ENCODE measurements at places on chromosomes 6 and 20.
A peak's percentile ranks its signal among the peaks of the same experiment; 100 is the strongest.

GRCh38 chr6:74334722-74335121 lies 638.7 kb downstream of the CD109 start:
- DNase-seq: no peak

GRCh38 chr6:34595332-34596184 lies 39.4 kb upstream of the SPDEF start:
- DNase-seq: no peak

- no peak for DNase-seq
Measured at GRCh38 chr20:5862703-5863039, 87.7 kb downstream of the TRMT6 start.

- no peak for DNase-seq
Measured at GRCh38 chr20:17749978-17750721, 50.4 kb downstream of the BANF2 start.

DNA sequence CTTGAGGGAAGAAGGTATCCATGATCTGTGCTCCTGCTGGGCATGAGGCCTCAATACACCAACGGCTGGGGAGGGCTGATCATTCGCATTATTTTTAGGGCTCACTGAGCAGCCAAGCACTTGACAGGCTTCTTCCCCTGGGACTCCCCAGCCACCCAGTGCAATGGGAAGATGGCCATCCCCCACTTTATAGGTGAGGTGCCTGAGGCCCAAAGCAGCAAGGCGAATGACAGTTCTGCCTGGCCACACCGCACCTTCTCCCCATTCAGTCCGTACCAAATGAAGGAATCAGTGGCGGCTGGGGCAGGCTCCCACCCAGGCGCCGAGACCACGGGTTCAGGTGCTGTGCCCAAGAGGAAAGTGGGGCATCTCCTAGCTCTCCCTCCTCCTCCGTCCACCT lies 4.4 kb upstream of the FAM209A start:
- no peak for DNase-seq

GRCh38 chr20:2922957-2923356 lies 49.7 kb downstream of the PTPRA start:
- DNase-seq: no peak

DNA sequence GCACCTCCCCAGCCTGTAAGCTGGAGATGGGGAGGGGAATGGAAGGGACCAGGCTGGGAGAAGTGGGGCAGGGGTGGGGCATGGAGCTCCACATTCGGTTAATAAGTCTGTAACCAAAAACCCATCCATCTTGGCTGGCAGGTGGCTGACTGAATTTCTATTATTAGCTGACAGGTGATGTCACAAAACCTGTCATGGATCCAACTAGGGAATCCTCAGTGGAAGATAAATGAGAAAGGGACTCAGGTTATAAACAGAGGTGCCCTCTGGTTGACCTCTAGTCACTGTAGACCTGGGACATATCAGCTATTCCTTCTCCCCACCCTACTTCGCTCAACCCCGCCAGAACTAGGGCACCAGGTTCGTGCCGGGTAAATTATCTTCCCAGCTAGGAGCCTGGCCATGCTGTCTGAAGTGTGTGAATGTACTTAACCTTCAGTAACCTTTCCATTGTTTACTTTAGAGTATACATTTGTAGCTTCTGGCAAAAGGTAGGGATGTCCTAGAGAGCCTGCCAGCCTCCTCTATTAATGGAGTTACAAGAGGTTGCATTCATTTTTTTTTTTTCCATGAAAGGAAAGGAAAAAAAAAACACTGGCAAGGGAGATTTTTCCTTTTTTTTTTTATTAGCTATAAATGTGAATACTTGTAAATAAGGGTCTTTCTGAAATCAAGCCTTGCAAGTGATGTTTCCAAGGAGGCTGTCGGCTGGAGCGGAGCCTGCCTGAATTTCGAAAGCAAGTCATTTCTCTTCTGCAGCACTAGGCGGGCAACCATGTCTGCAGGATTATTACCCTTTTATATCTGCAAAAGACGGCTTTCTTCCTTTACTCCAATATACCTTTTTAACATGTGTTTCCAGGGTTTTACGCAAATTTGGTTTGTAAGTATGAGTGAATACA lies 135.9 kb downstream of the TMEM242 start:
- DNase-seq: peak; percentile 98

- no peak for DNase-seq
Measured at GRCh38 chr6:105641504-105641903, 238.6 kb upstream of the PREP start.

- peak; percentile 17 for DNase-seq
Measured at GRCh38 chr6:168390749-168391420, 50.1 kb upstream of the SMOC2 start.

DNA sequence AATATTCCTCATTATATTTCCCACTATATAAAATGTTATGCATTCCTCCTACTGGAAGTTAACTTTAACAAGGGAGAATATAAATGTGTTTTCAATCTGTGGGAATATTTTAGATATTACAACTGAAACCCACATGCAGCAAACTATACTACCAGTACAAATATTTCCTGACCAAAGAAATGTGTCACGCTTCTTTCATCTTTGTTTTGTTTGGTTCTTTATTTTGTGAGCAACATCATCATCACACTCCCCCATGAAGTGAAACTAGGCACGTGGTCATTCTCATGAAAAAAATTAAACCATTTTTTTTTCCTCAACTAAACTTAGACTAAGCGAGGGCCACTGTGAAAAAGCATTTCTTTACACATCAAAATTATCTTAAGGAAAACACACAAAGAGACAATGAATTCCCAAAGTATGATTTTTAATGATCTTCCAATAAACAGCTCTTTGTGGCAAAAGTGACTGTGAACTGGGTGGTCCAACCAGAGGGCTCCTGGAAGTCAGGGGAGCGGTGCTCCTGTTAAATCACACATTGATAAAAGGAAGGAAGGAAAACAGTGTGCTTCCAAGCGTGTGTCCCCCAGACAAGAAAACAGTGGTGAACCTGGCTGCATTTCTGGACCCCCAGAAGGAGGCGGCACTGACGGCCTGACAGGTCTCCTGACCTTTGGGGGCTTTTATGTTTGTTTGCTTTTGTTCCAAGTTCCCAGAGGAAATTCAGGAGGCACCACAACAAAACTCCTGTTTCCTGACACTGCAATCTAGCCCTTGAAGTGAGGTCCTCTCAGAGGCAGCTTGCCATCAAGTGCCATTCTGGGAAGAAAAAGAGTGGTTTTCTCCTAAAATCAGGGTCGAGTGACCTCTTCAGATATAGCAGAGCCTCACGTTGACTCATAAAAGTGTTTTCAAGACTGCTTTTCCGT lies 166.8 kb upstream of the FOXQ1 start:
- no peak for DNase-seq

DNA sequence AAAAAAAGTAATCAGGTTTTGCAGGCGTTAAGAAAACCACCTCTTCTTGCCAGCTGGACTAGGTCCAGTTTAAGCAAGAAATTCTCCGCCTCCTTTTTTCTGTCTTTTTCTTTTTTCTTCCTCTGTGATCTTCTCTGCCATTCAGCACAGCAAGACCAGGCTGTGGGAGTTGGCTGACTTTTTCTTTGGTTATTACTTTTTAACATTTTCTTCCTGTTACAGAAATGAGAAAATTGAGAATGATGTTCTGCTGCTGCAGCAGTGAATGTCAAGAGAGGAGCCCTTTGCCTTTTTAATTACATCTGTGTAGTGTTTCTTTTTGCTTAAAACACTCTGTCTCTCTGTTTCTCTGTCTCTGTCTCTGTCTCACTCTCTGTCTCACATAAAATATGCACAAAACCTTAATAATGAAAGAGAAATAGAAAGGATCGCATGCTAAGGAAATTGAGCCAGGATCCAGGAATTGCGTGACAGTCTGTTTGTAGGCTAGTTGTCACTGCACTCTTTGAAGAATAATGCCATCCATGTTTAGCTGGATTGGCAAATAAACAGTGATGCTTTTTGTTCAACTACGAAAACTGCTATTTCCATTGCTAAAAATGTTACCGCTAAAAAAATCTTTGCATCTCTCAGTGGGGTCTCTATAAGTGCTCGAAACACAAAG lies 103.2 kb upstream of the SUPT3H start:
- DNase-seq: no peak

DNA sequence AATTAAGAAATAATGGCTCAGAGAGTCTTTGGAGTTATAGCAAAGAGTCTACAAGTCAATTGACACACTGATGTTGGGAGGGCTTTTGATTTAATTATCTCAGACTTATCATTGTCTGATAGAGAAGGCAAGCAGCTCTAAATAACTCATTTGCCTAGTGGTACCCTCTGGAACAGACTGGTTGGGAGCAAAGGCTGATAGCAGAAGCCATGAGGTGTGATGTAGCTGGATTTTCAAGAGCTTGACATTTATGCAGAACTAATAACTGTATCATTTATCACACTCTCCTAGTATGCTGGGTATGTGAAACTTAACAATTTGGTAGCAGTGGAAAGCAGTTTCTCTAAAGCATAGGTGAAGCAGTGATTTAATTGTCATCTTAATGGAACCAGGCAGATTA lies 380.6 kb downstream of the TENT5A start:
- no peak for DNase-seq

DNA sequence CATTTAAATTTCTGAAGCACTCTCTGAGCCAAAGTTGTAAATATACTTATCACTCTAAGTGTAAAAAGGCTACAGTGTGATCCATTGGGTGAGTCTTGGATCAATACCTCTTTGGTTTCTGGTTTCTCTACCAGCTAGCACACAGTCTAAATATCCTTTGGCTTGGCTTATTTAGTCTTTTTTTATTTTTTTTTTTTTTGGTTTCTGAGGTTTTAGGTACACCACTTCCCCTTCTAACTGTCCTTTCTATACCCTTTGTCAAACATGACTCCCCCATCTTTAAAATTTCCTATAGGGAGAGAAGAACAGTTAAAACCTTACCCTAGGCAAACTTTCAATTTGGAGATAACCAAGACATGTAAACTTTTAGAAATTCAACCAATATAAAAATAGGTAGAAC lies 379.0 kb downstream of the PHF3 start:
- no peak for DNase-seq

DNA sequence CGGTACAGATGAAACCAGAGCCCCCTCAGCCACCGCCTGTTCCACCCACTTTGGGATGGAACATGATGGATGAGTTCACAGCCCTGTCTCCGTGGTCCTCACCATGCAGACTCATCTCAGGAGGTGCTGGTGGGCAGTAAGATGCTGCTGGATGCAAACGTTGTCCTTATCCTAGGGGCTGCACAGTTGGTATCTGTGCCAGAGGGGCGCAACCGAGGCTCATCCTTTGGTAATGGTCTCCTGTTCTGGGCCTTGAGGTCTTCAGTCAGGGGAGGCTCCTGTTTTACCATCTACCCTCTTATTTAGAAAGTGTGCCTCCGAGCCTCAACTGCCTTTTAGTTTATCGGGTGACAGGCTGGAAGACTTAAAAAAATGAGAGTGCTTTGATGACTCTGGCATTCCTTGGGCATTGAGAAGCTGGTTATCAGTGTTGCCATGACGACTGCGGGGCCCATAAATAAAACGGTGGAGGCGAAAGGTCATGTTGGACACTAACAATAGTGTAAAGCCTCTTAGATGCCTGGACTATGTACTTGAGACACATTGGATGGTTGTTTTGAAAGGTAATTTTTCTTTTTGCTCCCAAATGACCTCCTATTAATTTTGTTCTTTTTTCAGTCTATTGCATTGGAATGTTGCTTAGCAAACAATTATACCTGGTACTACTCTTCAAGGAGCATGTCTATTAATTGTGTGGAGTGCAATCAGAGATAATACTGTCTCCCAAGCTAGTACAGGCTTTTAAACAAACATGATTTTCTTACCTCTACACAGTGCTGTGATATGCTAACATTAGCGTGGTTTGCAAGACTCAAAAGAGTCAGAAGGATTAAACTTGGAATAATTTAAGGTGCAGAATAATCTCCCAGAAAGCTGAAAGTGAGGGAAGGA lies 74.2 kb upstream of the DSP start:
- no peak for DNase-seq

DNA sequence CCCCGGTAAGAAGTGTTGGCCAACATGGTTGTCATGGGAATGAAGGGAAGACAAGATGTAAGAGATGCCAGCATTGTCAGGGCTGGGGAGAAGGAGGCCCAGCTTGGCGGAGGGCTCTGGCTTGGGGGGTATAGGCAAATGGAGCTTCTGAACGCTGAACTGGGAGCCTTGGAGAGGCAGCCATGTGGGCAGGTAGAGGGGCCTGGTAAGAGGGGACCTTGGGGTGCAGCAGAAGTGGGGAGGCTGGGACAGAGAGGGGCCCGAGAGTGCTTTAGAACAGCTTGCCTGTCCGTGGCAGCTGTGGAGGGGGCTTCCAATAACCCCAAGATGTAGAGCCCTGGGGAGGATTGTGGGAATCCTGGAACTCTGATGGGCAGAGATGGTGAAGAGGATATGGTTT lies 3.0 kb downstream of the SLC22A1 start:
- no peak for DNase-seq

DNA sequence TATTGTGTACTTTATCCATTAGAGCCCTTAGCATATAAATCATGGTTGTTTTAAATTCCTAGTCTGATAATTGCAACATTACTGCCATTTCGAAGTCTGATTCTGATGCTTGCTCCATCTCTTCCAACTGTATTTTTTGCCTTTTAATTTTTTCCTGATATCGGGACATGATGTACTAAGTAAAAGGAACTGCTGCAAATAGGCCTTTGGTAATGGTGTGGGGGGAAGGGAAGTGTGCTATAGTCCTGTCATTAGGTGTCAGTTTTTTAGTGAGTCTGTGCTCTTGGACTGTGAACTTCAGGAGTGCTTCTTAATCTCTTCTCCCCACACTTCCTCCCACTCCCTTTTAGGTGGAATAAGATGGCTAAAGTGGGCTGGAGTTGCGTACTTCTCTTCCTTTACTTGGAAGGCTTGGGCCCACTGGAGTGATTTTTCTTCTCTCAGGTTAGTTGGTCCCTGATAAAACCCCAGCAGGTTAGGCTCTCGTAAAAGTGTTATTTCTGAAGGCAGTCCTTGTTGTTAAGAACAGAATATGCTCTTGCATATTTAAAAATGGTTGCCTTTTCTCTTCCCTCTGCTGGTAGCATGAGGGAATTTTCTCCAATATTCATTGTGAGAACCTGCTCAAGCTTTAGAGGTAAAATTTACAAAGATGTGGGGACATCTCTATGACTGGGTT lies 18.1 kb downstream of the STXBP5 start:
- no peak for DNase-seq

DNA sequence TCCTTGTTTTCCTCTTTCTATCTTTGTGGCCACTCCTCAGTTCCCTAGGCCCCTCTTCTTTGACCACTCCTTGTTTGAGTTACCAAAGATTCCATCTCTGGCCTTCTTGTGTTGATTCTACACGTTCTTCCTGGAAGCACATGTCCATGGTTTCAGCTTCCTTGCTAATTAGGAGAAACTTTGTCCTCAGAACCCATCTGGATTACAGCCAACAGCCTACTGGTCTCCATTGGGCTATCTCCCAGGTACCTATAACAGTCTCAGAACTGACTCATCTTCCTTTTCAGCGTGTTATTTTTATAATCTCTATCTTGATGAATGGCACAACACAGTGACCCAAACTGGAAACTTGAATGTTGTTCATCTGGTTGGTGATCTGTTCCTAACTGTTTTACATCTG lies 17.5 kb downstream of the PTPRA start:
- DNase-seq: no peak

GRCh38 chr6:36997811-36998722 lies 7.4 kb upstream of the FGD2 start:
- no peak for DNase-seq

- DNase-seq: no peak
Measured at GRCh38 chr6:151733680-151734320, 73.7 kb upstream of the ESR1 start.

GRCh38 chr6:123616942-123617341 lies 19.8 kb downstream of the TRDN start:
- DNase-seq: no peak

GRCh38 chr6:33160728-33161344 lies 31.4 kb downstream of the COL11A2 start:
- no peak for DNase-seq

Measured in NCI-H146 (cell line).